ENCODE measurements at places on chromosomes 16 and 17.

GRCh38 chr17:51493206-51493605 lies 232.9 kb downstream of the UTP18 start:
- DNase-seq: no peak

- no peak for DNase-seq
These were observed 74.4 kb upstream of the TANC2 start for GRCh38 chr17:62891659-62892058.

GRCh38 chr16:72216767-72217166 lies 44.8 kb upstream of the PMFBP1 start:
- DNase-seq: no peak

- no peak for DNase-seq
These were observed 112.4 kb downstream of the IRX3 start for GRCh38 chr16:54174201-54174600.

DNA sequence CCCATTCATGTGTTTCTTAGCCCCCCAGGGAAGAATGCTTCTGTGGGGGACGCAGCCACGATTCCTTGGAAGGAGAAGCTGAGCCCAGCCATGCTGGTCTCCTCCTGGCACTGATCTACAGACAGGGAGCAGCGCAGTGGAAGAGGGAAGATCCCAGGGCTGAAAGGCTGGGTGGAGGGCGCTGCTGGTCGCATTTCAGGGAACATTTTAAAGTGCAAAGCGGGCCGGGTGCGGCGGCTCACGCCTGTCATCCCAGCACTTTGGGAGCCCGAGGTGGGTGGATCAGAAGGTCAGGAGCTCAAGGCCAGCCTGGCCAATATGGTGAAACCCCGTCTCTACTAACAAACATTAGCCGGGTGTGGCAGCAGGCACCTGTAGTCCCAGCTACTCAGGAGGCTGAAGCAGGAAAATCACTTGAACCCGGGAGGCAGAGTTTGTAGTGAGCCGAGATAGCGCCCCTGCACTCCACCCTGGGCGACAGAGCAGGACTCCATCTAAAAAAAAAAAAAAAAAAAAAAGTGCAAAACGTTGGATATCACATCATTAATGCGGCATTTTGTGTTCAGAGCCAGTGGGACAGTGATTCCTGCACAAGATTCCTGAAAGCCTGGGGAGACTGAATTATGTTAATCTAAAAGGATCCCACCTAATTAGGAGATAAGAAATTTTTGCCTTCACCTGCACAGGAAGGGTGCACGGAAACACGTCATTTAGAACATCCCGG lies 558 bp upstream of the CHMP6 start:
- no peak for DNase-seq

DNA sequence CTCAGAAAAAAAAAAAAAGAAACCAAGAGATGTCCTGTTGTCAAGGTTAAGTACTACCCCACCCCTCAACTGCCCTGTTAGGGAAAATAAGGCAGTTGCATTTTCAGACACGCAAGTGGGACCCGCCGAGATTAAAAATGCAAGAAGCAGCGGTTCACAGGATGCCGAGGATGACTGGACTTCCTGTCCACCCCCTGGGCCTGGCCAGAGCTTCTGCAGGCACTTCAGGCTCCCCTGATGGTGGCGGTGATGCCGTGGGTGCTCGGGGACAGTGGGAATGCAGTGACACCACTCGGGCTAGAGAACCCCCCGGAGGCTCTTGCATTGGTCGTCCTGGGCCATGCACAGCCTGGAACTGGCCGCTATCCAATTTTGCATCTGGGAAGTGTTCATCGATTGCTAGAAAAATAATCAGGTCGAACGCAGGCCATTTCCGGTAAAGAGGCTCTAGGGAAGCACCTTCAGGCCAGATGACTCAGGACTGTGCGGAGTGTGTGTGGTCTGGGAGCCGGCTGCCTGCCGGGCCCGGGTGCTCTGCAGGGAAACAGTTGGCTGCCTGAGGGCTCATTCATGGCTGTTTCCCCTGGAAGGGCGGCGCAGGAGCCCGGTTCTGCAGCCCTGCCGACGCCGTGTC lies 13.4 kb upstream of the CRISPLD2 start:
- no peak for DNase-seq

- DNase-seq: no peak
These were observed 147.1 kb upstream of the CHMP6 start for GRCh38 chr17:80844418-80844990.

DNA sequence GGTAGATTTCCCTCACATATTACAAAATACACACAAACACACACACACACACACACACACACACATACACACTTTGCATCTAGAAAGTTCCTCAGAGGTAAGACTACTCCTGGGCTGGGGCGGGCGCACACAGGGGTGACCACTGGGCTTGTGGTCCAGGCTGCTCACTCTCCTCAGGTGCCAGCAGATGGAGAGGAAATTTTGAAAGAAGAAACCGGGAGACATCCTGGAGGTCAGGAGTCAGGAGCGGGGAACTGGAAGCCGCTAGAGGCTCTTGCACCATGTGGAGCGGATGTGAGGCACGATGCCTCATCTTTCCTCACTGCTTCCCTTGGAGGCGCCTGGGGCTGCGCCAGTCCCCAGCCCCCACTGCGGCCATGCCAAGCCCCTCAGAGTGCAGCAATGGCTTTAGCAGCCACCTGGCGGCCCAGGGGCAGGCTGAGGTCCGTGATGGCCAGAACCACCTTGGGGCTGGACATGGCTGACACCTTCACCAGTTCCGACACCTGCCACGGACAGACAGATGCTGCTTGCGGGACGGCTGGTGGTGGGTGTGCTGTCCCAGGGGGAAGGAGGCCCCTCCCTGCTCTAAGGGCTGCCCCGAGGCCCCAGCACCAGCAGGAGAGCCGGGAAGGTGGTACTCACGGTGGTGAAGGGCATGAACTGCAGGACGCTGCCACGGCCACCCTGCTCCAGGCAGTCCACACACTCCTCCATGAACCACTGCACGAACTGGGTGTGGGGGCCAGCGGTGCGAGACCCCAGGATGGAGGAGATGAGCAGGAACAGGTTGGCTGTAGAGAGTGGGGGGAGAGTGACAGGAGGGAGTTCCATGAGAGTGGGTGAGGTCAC lies 4.1 kb downstream of the CSF3 start:
- no peak for DNase-seq

- DNase-seq: no peak
These were observed 14.7 kb upstream of the SEZ6 start for GRCh38 chr17:29020576-29020975.

DNA sequence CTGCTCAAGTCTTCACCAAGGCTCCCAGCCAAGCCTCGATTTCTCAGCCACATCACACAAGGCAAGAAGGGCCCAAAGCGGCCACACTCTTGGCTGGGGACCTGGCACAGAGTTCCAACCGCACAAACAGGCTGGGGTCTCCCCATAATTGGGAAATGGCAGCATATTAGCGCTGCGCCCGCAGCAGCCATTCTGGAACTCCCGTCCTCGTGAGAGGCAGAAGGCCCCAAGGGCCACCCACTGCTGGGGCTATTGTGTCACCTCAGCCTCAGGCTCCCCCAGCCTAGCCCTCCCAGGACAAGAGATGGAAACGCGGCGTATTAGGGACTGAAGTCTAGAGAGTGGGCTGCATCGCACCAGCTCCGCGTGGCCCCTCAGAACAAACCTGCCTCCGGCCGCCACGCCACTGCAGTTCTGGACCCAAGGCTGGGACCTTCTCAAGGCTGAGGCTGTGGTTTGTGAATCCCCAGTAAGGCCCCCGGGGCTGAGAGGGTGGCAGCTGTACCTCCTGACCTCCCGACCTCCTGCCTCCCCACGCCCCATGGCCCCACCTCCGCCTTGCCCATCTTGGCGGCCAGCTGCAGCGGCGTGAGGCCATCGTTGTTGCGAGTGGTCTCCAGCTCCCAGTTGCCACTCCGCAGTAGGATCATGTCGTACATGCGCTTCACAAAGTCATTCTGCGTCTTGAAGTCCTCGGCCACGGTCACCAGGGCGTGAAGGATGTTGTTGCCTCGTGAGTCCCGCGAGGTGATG lies 25.3 kb downstream of the TRPV3 start:
- no peak for DNase-seq

- DNase-seq: no peak
These were observed 19.1 kb downstream of the WWOX start for GRCh38 chr16:78118469-78119025.

DNA sequence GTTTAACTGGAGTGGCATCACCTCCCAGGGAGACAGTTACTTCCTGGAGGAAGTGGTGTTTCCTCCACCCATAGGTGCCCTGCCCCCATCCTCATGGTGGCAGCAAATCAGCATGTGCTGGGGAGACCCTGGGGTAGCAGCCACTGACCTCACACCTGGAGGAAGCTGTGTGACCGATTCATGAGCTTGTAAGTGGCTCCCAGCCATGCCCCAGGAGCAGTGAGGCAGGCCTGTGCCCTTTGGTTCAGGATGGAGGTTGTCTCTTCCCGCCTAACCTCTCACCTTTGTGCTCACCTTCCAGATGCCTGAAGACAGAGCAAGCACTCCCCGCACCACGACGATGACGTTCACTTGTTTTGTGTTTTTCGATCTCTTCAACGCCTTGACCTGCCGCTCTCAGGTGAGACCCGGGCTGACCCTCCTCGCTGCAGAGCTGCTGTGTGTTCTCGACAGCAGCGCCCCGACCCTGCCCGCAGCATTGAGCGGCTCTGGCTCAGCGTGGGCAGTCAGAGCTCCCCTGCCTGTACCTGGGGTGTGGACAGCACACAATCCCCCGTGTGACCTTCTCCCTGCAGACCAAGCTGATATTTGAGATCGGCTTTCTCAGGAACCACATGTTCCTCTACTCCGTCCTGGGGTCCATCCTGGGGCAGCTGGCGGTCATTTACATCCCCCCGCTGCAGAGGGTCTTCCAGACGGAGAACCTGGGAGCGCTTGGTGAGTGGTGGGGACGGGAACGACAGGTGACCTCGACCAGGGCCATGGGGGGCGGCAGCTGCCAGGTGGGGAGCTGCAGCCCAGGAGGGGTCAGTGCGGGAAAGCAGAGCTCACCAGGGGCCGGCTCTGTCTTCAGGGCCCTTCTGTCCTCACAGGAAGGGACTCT lies 42.8 kb downstream of the MEAK7 start:
- DNase-seq: no peak

GRCh38 chr17:72931163-72931562 lies 161.3 kb downstream of the SLC39A11 start:
- no peak for DNase-seq

GRCh38 chr17:67183531-67183930 lies 61.5 kb downstream of the HELZ start:
- DNase-seq: no peak

DNA sequence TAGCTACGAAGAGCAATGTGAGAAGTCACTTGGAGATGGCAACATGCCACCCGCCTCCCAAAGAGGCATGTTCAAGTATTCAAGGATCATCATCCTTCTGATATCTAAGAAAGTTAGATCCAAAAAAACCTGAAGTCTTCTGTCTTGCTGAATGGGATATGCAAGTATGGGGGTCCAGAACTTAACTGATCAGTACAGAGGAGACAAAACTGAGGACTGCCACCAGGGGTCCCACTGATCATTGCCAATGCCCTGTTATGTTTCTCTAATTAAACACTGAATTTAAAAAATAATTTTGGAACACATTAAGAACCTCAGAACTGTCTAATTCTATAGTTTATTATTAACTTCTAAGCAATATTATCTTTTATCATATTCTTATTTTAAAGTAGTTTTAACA lies 99.7 kb downstream of the CDH8 start:
- no peak for DNase-seq

DNA sequence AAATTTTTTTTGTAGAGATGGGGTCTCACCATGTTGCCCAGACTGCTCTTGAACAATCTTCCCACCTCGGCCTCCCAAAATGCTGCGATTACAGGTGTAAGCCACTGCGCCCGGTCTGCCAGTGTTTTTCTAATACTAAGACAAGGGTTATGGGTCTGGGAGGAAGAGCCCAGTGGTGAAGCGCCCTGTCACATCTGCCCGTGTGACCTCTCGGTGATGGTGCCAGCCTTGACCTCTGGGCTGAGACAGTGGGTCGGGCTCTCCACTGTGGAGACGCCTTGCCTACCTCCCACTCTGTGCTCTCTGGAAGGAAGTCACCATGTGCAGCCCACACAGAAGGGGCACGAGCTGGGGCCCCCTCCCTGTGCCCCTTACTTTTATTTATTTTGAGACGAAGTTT lies 5.1 kb upstream of the BAIAP2 start:
- no peak for DNase-seq

GRCh38 chr17:7475764-7476422 lies 3.5 kb downstream of the ZBTB4 start:
- no peak for DNase-seq

- no peak for DNase-seq
These were observed 102.3 kb downstream of the ZFHX3 start for GRCh38 chr16:72945611-72946010.

GRCh38 chr17:6470751-6471521 lies 26.7 kb downstream of the PIMREG start:
- no peak for DNase-seq

DNA sequence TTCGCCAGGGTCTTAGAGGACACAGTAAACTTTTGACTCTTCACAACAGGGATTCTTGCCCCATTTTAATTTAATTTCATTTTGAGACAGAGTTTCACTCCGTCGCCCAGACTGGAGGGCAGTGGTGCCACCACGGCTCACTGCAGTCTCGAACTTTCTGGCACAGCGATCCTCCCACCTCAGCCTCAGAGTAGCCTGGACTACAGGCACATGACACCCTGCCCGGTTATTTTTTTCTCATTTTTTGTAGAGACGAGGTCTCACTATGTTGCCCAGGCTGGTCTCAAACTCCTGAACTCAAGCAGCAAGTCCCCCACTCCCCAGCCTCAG lies 329 bp upstream of the NLE1 start:
- no peak for DNase-seq

DNA sequence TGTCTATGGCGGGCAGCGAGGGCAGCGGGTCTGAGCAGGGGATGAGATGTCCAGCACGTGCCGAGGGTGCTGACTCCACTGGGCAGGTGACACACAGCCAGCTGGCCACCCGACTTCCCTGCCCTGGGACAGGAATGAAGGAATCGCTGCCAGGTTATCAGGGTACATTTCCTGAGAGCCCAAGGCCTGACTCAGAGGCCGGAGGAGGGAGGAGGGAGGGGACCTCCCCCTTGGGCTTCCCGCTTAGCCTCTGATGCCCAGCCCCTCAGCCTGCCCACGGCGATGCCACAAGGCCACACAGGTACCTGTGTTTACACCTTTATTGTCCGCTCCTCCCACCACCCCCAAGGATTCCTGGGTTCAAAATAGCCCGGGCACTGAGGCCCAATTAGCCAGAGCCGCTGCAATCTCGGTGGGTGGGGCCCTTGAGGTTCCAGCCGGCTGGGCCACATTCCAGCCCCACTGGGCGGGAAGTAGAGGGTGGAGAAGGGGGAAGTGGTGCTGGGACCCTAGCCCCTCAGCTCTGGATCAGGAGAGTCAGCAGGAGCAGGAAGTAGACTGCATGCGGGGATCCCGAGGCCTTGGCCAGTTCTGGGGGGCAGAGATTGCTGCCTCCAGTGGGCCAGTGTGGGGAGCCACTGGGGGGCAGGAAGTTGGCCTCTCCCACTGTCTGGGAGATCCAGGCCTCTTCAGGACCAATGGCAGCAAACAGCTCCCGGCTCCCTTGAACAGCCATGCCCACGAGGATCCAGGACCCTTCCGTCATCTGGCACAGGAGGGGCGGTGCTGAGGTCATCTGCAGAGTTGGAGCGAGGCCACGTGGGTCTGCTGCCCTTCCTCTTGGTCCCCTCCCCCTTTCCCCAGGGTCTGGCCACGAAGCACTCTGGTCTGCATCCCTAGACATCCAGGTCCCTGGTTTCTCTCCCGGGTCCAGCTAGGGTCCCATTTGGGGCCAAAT lies 3.4 kb upstream of the PRSS8 start:
- DNase-seq: no peak

GRCh38 chr17:36879624-36880131 lies 57.6 kb upstream of the LHX1 start:
- DNase-seq: no peak

GRCh38 chr17:67137026-67137370 lies 92.6 kb downstream of the CACNG1 start:
- no peak for DNase-seq
